Gastrocnemius medialis (tissue), 4 donors: ENCODE measurements at places on chromosomes 3 and 15. TPM values are rescaled to one million over a fixed set of nuclear protein-coding genes. Genes with fewer than 3 reads are reported as not detected.

Gene GNL3
- 67.6 TPM for total RNA-seq

Gene TBC1D5
- 29.1 TPM for total RNA-seq

Gene SLC28A2
- total RNA-seq = not detected

Gene FRMD5
- 0.04 TPM for total RNA-seq

Gene RBPMS2
- 0.11 TPM for total RNA-seq

Gene CGNL1
- 0.78 TPM for total RNA-seq

Gene PRSS50
- total RNA-seq = not detected

Gene LRTM1
- not detected for total RNA-seq

Gene CATSPER2
- total RNA-seq = 0.29 TPM

Gene REC114
- total RNA-seq = not detected

Gene STAC
- 1.5 TPM for total RNA-seq

Gene ANKRD63
- total RNA-seq = not detected

Gene FGF7
- total RNA-seq = 2.5 TPM

Gene PP2D1
- total RNA-seq = not detected

Gene USP19
- 100 TPM for total RNA-seq

Gene ARGFX
- not detected for total RNA-seq

Gene SLC9C1
- total RNA-seq = not detected

Gene SLCO2A1
- total RNA-seq = 1.4 TPM

Gene STXBP5L
- not detected for total RNA-seq

Gene ADGRG7
- total RNA-seq = not detected

Gene POPDC2
- 38.7 TPM for total RNA-seq

Gene CFAP100
- not detected for total RNA-seq

Gene TPRG1
- 2.8 TPM for total RNA-seq

Gene EDC3
- total RNA-seq = 19.4 TPM
